ENCODE measurements at places on chromosomes 2 and 18. TPM values are rescaled to one million over a fixed set of nuclear protein-coding genes. Genes with fewer than 3 reads are reported as not detected.

MROH2A gene
- 0.49 TPM for total RNA-seq

C2orf78 gene
- not detected for total RNA-seq

NTSR2 gene
- total RNA-seq: 0.10 TPM

MRO gene
- 0.30 TPM for total RNA-seq

TCF23 gene
- total RNA-seq: 0.20 TPM

TP53I3 gene
- 25.7 TPM for total RNA-seq

CRIM1 gene
- total RNA-seq: 78.7 TPM

NCKAP1 gene
- 123 TPM for total RNA-seq

PFN4 gene
- total RNA-seq: 0.49 TPM

IL36RN gene
- total RNA-seq: 10.9 TPM

POTEC gene
- not detected for total RNA-seq

AMER3 gene
- under 0.01 TPM for total RNA-seq

NEU2 gene
- total RNA-seq: 1.4 TPM

ACMSD gene
- total RNA-seq: not detected

FEV gene
- not detected for total RNA-seq

ARHGAP28 gene
- 42.6 TPM for total RNA-seq

SATB2 gene
- 6.0 TPM for total RNA-seq

MEIS1 gene
- total RNA-seq: 28.4 TPM

PLGLB2 gene
- 2.2 TPM for total RNA-seq

ERMN gene
- 0.10 TPM for total RNA-seq

Data from skin of body (tissue), 3 donors.